ELR (cell line): ENCODE measurements at places on chromosomes 3 and 15.

- DNase-seq, result no peak
Measured at GRCh38 chr3:17508180-17508752, 234.2 kb downstream of the TBC1D5 start.

GRCh38 chr15:36313021-36313420 is 266.4 kb upstream of the CDIN1 start:
- DNase-seq, result peak; percentile 36

GRCh38 chr15:82314769-82315518 is 34.3 kb downstream of the GOLGA6L10 start:
- DNase-seq, result no peak

- DNase-seq, result no peak
Measured at GRCh38 chr15:80324545-80325080, 72.6 kb upstream of the CTXND1 start.

GRCh38 chr3:127745656-127746399 is 73.1 kb downstream of the ABTB1 start:
- no peak for DNase-seq

DNA sequence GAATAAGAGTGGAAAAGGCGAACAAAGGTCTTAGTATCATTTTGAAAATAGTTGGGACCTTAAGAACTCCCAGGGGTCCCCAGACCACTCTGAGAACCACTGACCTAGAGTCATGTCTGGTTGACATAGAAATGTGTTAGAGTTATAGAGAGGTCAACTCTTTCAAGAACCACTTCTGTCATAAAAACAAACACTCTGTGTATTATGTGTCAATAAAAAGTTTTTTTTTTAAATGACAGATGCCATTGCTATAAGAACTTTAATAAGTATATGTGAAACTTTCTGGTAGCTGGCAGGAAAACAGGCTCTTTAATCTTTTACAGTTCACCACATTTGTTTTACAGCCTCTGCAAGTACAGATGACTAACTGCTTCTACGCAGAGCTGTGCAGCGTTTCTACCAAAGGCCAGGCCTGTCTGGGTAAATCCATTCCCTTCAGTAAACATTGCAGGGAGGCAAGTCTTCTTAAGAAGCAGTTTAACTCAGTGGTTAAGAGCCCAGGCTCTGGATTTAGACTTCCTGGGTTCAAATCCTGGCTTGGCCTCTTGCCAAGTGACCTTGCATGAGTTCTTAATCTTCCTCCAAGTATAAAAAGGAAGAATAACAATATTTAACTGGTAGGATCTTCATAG is 56.6 kb downstream of the RFTN1 start:
- no peak for DNase-seq

DNA sequence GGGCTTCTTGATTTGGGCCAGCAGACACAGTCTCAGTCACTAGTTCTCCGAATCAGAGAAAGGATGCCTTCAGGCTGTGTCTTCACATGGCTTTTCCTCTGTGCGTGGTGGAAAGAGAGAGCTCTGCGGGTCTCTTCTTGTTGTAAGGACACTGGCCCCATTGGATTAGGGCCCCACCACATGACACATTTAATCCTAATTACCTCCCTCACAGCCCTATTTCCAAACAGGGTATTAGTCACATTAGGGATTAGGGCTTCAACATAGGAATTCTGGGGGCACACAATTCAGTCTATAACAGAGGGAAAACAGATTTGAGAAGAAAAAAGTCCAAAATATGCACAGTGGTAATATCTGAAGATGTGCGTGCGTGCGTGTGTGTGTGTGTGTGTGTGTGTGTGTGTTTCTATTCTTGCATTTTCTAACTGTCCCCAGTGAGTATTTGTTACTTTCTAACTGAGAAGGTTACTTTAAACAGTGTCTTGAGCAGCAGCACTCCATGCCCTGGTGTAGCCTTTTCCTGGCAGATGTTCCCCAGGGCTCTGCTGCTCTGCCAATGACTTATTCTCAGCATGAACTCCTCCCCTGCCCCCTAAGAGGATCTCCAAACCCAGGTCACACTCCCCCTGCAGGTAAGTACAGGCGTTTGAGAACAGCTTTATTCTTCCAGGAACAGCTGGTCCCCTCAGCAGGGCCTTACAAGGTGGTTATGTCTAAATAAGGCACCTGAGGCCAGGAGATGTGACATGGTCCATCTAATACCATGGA is 72.9 kb downstream of the RPL39L start:
- DNase-seq, result peak; percentile 67

DNA sequence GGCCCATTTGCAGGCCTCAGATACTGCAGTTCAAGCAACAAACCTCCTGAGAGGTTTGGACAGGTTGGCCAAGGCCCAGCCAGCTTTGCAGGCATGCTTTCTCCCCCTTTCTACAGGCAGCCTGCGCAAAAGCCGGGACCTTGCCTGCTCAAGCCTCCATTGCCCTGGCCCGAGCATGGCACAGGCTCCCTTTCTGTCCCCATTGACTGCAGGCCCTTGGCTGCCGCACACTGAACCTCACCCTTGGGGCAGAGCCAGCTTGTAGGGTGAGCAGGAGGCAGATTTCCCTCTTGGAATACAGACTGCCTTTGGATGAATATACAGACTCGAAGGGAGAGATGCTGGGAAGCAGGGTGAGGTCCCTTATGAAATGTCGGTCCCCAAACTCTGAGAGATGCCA is 461.7 kb upstream of the PROK2 start:
- DNase-seq, result no peak

GRCh38 chr3:78823859-78824258 is 943.9 kb downstream of the ROBO1 start:
- peak; percentile 65 for DNase-seq

DNA sequence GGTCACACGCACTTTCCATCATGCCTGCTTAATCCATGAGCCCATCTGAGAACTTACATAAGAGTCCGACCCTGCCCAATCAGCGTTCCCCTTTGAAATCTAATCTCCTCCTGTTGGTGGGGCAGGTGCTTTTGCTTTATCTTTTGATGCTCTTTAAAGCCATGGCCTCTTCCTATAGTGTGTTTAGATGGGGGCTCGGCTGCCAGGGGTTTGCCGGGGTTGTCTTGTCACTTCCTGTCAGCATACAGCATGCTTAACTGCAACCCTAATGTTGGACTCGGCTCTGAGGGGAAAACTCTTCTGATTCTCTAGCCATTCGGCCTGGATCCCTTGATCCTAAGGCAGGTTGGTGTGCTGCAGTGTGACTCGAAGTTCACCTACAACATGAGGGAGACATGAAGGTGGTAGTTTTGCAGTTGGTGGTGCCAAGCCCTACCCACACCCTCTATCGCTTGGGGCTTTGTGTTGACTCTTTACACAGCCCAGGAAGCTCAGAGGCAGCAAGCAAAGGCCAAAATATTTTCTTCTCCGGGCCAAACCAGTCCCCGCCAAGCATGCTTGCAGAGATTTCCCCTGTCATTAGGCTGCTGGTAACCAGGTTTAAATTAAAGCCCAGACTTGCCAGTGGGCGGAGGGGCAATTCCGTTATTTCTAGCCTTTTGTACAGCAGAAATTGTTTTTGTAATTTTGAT is 218.7 kb downstream of the FEZF2 start:
- no peak for DNase-seq

DNA sequence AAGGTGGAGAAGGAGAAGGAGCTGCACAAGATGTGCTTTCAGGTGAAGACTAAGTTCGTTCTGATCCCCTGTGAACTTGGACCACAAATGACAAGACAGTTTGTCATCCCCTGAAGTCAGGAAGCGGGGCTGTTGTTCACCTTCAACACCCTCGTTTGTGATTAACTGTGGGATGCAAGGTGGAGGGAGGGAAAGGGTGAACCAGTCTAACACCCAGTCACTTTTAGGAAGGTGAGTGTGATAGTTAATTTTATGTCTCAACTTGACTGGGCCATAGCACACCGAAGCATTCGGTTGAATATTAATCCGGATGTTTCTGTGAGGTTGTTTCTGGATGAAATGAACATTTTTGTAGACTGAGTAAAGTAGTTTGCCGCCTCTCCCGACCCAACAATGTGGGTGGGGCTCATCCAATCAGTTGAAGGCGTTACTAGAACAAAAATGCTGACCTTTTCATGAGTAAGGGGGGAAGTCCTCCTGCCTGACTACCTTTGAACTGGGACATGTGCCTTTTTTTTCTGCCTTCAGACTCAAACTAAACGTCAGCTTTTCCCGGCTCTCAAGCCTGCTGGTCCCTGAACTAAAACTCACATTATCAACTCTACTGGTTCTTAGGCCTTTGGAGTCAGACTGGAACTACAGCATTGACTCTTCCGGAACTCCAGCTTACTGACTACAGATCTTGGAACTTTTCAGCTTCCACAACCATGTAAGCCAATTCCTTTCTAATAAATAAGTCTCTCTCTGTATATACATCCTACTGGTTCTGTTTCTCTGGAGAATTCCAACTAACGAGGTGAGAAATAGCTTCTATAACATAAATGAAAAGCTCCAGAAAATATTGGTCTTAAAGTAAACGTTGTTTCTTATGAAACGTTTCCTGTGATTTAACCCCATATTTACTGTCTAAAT is 264.0 kb upstream of the SLITRK3 start:
- DNase-seq, result peak; percentile 39

DNA sequence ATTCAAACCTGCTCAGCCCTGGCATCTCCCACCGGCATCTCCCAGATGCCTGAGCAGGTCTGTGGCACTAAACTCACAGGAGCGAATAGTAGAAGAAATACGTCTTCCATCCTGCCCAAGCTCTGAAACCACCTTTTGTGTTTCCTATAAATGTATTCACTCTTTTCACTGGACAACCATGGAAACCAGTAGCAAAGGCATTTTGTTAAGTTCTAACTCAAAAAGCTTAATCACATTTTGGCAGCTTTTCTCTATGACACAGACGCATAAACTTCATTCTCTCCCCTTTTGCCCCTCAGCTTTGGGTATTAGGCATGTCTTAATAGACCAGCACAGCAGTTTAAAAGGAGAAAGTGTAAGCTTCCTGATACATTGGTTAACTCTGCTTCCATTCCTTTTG is 24.5 kb upstream of the ARNT2 start:
- DNase-seq, result no peak

DNA sequence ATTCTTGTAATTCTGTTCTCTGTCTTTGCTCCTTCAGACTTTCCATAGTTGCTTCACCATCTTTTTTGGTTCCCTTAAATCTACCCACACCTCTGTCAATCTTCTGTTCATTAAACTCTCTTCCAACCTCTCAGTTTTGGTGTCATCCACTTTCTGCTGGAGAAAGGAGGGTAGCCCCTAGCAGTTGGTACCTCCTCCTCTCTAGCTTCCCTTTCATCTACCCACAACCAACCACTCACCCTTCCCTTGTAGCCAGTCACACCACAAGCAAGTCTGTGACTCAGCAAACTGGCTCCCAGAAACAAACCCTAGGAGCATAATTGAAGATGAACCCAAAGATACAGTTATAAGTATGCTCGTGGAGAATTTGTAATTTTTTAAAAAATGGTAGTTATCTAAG is 318.6 kb downstream of the FHIT start:
- no peak for DNase-seq

GRCh38 chr3:61610316-61610715 is 48.9 kb downstream of the PTPRG start:
- no peak for DNase-seq

DNA sequence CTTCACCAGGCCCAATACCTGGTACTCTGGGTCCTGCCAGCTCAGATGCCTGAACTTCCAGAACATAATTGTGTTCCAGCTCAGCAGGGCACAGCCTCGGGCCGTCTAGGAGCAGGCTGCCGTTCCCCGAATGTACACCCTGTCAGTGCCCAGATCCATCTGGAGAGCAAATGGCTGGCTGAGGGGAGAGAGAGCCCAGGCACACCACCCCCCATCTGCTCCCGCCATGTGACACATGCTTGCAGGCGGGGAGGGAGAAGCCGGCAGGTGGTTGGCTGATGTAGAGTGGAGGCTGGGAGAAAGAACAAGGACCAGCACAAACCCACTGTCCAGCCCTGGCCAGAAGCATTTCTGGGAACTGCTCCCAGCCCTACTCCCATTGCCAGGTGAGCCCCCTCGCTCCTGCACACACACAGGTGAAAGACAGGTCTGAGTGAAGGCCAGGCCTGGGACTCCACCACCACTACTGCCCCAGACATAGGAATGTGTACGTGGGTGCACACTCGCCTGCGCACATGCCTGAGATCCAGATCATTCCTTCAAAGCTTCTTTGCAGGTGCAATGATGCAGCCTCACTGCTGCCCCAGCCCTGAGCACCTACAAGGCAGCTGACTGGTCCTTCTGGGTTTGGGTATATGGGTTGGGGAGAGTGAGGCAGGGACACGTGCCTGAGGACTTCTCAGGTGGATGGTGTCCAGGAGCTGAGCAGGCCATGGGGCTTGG is 53.5 kb downstream of the SEMA5B start:
- DNase-seq, result no peak

- no peak for DNase-seq
Measured at GRCh38 chr3:12963231-12963896, 109.9 kb downstream of the IQSEC1 start.

- no peak for DNase-seq
Measured at GRCh38 chr15:72511536-72511935, 37.4 kb downstream of the ARIH1 start.

- DNase-seq, result no peak
Measured at GRCh38 chr15:64865126-64865997, 23.6 kb downstream of the PLEKHO2 start.

- DNase-seq, result no peak
Measured at GRCh38 chr3:190552969-190553759, 39.3 kb downstream of the IL1RAP start.

GRCh38 chr3:126472277-126473006 is 3.2 kb downstream of the ZXDC start:
- DNase-seq, result peak; percentile 67

DNA sequence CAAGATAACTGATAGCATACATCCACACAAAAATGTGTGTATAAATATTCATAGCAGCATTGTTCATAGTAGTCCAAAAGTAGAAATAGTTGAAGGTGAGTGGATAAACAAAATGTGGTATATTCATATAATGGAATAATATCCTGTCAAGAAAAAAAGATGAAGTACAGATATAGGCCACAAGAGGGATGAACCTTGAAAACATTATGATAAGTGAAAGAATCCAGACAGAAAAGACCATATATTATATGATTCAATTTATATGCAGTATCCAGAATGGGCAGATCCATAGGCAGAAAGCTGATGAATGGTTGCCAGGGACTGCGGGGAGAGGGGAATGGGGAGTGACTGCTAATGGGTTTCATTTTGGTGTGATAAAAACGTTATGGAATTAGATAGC is 54.3 kb upstream of the TNIK start:
- peak; percentile 41 for DNase-seq

- DNase-seq, result no peak
Measured at GRCh38 chr3:172270557-172271166, 177.6 kb downstream of the GHSR start.

GRCh38 chr15:93026380-93026817 is 62.6 kb downstream of the RGMA start:
- DNase-seq, result no peak

DNA sequence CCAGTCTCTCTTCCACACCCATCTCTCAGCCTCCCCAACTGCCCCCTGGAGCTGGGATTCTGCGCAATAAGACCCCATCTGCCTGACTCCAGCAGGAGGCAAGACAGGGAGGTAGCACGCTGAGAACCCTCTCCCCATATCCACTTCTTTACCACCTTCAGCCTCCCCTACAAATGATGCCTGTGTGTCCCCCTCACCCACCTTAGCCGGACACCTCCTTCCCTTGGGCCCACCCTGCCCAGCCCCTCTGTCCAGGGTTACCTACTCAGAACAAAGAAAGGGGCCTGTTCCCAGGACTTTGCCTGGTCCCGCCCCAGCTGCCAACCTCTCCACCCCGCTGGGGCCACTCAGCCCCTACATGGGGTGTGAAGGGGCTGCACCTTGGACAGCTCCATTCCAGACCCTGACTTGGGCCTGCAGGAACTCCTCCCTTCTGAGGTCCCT is 40.8 kb upstream of the ATP2B2 start:
- DNase-seq, result no peak
